ENCODE measurements at places on chromosomes 13 and 19.

- DNase-seq = no peak
Observed at GRCh38 chr19:38197937-38198704, 25.9 kb downstream of the DPF1 start.

GRCh38 chr13:113763961-113764792 is 5.2 kb downstream of the TMEM255B start:
- no peak for DNase-seq

GRCh38 chr13:99403458-99403971 is 96.3 kb upstream of the GPR183 start:
- no peak for DNase-seq

- DNase-seq = no peak
Observed at GRCh38 chr19:54674021-54674617, 11.3 kb downstream of the LILRB4 start.

GRCh38 chr13:66154976-66155375 is 1075.2 kb downstream of the PCDH9 start:
- DNase-seq = peak; percentile 3

DNA sequence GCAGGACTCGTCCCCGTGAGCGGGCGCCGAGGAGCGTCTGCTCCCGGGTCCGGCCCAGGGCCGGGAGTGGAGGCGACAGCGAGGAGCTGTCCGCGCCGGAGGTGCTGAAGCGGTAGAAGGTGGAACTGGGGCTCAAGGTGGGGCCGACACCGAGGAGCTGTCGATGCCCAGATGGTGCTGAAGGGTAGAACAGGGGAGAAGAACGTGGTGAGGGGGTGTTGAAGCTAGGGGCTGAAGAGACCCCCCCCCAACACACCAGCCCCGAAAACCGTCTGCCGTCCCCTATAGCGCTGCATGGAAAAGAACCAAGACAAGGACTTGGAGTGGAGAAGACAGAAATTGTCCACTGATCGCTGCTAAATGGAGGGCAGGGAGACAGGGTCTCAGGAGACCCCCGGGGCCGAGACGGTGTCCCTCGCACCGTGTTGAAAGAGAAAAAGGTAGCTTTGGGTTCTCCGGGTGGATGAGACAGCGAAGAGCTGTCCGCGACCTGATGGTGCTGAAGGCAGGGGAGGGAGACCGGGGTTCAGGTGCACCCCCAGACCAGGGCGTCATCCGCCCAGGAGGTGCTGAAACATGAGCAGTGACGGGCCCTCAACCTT is 7.1 kb upstream of the PDE4C start:
- DNase-seq = peak; percentile 19

DNA sequence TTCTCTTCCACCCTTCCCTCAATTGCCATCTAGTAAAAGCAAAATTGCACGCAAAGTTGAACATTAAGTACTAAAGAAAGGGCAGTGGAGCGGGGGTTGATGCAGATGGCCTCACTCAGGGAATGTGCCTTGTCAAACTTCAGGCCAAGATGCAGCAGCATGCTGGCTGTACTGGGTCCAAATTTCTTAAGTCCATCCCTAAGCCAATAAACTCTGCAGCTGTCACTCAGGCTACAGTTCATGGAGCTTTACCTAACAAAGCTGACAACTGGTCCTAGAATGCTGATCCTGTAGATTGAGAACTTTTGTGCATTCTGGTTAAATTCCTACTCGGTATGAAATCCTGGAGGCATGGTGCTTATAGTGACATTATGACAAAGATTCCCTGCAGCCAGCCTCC is 88.4 kb downstream of the FOXO1 start:
- DNase-seq = no peak

DNA sequence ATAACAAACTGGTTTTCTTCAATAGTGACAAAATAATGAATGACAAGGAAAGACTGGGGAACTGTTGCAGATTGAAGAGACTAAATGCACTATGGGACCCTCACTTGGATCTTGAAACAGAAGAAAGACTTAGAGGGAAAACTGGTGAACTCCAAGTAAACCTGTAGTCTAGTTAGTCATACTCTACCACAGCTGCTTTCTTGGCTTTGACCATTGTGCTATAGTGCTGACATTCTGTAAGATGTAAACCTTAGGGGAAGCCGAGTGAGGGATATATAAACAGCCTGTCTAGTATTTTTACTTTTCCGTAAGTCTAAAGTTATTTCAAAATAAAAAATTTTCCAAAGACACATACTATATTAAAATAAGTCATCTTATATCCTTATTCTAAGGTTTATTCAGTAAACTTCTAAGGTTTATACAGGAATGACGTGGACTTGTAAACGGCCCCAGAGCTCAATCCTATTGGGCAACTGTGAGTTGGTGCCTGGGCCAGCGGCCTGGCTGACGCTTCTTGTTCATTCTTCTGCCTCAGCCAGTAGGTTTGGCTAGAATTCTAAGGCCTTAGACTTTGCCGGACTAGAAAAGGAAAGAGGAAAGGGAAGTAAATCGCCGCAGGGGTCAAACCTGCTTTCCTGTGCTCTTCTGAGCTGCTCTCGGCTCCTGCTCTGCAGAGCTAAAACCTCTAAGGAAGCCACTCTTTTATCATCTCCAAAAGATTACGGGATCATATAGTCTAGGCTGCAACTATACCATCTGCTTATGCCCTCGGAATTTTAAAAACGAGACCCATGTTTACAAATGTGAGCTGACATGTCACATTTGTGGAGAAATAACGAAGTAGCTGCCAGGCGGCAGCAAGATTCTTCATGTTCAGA is 33.6 kb upstream of the UBE2L5 start:
- no peak for DNase-seq

- DNase-seq = no peak
Observed at GRCh38 chr19:54928299-54928698, 19.0 kb downstream of the NLRP7 start.

DNA sequence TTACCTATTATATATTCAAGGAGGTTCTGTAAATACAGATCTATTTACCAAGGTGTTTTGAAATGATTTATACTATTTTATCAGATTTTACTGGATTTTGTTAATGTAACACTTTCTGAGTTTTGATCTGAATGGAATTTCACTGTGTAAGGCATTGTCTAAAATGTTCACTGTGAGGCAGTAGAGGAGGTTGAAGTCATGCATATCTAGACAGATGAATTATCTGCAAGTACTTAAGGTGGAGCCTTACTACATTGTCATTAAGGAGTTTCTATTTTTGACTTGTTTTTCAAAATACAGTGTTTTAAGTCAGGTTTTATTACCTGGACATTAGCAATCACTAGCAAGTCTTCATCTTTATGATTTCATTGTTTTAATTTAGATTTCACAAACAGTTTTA is 62.1 kb downstream of the TM9SF2 start:
- DNase-seq = no peak

DNA sequence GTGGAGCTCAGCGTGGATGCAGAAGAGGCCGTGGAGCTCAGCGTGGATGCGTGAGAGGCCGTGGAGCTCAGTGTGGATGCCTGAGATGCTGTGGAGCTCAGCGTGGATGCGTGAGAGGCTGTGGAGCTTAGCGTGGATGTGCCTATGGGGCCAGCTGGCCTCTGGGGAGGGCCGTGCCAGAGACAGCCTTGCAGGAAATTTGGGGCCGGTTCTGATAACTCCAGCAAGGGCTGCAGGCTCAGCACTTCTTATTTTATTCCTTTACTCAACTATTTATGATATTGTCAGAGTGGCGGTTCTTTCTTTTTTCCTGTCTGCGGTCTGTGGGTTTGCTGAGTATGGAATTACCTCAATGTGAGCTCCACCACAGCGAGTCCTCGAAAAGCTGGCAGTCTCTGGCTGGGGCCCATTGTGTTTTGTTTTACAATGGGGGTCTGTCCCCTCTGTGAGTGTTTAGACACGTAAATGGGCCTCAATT is 17.8 kb upstream of the TMEM255B start:
- DNase-seq = peak; percentile 21

DNA sequence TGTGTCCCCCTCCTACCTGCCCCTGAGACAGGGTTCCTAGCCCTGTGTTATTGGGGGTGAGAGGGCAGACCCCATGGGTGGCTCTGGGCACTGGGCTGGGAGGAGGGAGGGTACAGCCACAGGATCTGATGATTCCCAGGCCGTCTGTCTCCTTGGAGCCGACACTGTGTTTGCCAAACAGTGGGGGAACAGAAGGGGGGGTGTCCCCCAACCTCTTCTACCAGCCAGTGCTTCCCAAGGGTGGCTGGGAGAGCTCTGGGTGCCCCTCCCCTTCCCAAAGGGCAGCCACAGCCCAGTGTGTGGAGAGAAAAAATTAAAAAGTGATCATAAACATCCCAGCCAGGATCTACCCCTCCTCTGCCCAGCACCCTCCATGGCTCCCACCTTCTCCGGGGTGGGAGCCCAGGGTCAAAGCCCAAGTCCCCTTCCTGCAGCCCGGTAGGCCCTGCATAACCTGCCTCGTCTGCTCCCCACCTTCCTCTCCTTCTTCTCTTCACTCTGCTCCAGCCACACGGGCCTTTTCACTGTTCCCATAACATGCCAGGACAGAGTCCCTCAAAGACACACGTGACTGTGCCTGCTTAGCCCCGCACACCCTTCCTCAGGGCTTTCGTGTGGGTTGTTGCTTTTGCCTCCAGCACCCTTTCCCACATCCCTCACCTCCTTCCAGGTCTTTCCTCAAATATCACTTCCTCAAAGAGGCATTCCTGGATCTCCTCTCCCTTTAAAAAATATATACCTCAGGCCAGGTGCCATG is 1.4 kb upstream of the PLIN4 start:
- no peak for DNase-seq

DNA sequence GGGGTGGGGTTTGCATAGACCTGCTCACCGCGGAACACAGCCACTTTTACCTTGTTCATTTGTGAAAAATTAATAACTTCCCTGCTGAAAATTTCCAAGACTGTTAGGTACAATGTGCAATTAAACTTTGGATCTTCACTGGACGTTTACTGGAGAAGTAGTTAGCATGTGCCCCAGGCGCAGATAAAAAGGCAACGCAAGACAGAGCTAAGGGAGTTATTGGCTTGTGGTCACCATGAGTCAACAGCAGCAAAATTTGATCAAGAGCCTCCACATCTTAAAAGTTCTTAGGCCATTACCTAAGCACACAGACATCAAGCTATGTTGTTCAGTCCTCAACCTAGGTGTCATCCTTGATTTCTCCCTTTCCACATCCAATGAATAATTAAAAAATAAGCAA is 257.0 kb downstream of the LHFPL6 start:
- no peak for DNase-seq

DNA sequence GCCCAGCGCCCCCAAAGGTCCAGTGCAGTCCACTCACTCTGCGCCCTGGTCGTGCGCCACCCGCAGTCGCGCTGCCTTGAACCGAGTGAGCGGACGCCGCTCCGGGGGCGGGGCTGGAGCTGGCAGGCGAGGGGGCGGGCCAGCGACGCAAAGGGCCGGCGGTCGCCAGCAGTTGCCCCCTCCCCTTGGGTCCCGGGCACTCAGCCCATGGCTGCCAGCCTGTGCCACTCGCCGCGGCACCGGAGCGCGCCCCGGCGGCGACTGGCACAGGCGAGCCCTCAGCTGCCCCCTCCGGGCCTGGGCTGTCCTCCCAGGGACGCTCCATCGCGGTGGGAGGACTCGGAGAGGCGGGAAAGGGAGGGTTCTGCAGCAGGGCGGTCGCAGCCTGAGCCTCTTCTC is at the start of gene S1PR5:
S1PR5 (minus strand) TSS at position 87 of the 399 bp plus-strand sequence. CDS start 2,436 bp downstream, outside the sequence.
- no peak for DNase-seq

DNA sequence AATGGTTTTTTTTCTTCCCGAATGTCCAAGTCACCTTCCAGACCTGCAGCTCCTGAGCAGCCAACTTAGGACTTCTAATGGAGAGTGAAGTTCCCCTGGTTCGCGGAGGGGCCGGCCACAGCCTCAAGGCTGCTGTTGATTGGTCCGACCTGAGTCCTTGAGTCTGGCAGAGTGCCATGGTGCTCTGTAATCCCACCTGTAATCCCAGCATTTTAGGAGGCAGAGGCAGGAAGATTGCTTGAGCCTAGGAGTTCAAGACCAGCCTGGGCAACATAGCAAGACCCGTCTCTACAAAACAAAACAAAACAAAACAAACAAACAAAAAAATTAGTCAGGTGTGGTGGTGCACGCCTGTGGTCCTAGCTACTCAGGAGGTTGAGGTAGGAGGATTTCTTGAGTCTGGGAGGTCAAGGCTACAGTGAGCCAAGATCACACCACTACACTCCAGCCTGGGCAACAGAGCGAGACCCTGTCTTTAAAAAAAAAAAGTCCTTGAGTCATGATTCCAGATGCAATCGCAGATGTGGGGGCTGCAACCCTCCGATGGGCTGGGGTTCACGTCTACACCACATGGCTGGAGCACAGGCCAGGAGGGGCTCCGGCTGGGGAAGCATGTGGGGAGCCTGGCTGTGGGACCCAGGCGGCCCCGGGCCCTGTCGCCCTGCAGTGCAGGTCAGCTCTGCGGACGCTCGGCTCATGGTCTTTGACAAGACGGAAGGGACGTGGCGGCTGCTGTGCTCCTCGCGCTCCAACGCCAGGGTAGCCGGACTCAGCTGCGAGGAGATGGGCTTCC is 17.7 kb downstream of the HPN start:
- no peak for DNase-seq

DNA sequence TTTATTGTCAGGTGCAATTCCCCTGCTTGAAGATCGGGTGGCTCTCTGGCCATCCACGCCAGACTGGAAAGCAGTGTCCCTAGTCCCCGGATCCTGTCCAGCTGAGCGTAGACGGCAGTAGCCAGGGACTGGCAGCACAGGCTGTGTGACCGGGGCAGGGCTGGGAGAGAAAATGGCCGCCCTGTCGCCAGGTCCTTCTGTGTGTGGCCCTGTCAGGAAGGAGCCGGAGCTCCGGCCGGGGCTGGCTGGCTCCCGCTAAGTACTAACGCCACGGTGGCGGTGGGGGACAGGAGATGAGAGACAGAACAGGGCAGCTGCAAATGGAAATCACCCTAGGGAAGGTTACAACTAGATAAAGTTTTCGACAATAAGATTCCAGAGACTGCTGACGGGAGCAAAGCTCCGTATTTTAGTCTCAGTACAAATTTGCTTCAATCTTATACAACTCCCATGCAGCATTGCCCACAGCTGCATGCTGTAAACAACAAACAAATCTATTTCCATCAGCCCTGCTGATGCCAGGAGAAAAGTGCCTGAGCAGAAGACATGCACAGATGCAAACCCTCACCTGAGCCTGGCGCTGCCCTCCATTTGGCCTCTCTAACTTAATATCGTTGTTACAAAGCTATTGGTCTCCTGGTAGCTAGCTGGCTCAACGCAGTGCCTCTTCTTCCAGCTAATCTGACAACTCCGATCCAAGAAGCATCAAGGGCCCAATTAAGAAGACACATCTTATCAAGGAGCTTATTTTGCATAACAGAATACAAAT is 253.0 kb downstream of the TSHZ3 start:
- no peak for DNase-seq

- no peak for DNase-seq
Observed at GRCh38 chr19:52659013-52659412, 20.9 kb upstream of the ZNF83 start.

DNA sequence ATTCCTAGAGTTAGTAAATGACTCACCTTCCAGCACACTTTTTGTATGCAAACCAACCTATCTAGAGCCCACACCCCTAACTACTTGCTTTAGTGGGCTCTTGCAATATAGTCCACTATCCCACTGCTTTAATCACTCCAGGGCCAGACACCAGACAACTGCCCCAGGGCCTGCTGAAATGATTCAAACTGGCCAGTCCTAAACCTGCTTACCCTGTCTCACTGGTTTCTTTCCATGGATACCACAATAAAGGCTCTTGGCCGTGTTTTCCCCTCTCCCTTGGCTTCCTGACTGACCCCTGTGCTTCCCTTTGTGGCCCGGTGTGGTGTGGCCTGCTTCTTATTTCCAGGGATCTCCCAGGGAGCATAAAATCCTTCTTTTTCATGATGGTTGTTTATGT is 14.6 kb downstream of the HS6ST3 start:
- DNase-seq = no peak

- DNase-seq = no peak
Observed at GRCh38 chr19:51903192-51903591, 1.6 kb downstream of the ZNF649 start.

GRCh38 chr13:50594276-50595051 is 249.0 kb downstream of the DLEU7 start:
- DNase-seq = no peak

- no peak for DNase-seq
Observed at GRCh38 chr13:77022341-77022740, 4.6 kb downstream of the FBXL3 start.
